ENCODE measurements at places on chromosomes 13 and 19.

- DNase-seq = no peak
Observed at GRCh38 chr13:97273341-97273831, 51.3 kb downstream of the MBNL2 start.

DNA sequence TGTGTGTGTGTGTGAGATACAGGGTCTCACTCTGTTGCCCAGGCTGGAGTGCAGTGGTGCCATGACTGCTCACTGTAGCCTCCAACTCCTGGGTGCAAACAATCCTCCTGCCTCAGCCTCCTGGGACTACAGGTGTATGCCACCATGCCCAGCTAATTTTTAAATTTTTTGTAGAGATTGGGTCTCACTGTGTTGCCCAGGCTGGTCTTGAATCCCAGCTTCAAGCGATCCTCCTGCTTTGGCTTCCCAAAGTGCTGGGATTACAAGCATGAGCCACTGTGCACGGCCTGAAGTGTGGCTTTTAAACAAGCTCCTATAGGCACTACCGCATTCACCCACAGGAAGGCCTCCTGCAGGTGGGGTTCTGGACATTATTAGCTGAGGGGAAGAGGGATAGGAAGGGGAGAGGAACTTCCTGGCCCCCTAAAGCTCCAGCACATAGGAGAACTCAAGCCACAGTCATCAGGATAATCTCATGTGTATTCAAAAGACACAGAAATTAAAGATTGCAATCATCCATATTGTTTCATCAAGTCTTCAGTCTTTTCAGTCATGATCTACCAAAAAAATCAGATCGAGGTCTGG lies 24.8 kb upstream of the SLC46A3 start:
- DNase-seq = no peak

- peak; percentile 51 for DNase-seq
Observed at GRCh38 chr13:108269601-108270328, at the start of gene TNFSF13B. TNFSF13B (plus strand) TSS chr13:108269718; CDS start chr13:108269896, 178 bp downstream.

- DNase-seq = no peak
Observed at GRCh38 chr19:35027851-35028599, 2.2 kb upstream of the SCN1B start.

DNA sequence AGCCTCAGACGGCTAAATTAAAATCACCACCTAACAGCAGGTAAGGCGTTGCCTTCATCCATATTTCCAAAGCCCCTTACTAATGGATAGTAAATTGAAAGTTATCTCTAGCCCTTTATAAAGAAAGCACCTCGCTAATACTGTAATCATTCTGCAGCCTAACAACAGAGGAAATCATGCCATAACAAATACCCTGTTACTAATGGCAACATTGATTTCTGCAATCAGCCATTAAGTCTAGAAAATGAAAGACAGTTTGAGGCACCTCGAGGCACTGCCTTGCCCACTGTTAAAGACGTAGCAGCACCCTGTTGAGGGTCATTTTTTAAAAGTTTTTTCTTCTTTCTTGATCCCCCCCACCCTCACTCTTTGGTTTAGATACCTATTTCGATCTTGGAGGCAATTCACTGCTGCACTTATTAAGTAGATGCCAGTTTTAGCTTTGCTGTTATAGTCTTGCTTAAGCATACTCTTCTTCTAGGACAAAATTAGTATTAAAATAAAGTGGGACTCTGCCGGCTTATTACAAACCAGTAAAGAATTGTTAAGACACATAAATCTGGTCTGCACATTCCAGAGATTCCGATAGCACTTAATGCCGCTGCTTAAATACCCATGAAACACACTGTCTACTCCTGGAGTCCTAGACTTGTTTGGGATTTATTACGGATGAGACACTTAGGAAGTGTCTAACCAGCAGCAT lies 74.8 kb downstream of the ZNF536 start:
- no peak for DNase-seq

- DNase-seq = no peak
Observed at GRCh38 chr13:95262837-95263384, 38.3 kb downstream of the ABCC4 start.

- DNase-seq = no peak
Observed at GRCh38 chr19:39679791-39680168, 24.1 kb downstream of the LGALS16 start.

DNA sequence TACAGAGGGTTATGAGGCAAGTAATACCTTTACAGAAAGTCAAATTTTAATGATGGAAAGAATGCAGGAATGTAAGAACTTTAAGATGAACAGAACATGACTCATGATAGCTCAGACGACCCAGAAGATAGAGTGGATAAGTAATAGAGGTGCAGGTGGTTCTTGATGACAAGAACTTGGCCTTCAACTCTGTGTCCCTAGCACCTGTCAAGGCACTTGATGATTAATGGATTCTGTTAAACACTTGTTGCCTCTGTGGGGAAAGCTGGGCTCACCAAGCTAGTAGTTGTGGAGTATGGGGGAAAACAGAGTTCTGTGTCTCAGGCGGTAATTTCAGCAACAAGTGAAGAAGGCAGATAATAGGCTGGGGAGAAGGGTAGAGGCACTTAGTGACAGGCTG lies 306.2 kb downstream of the ATP8A2 start:
- DNase-seq = no peak

DNA sequence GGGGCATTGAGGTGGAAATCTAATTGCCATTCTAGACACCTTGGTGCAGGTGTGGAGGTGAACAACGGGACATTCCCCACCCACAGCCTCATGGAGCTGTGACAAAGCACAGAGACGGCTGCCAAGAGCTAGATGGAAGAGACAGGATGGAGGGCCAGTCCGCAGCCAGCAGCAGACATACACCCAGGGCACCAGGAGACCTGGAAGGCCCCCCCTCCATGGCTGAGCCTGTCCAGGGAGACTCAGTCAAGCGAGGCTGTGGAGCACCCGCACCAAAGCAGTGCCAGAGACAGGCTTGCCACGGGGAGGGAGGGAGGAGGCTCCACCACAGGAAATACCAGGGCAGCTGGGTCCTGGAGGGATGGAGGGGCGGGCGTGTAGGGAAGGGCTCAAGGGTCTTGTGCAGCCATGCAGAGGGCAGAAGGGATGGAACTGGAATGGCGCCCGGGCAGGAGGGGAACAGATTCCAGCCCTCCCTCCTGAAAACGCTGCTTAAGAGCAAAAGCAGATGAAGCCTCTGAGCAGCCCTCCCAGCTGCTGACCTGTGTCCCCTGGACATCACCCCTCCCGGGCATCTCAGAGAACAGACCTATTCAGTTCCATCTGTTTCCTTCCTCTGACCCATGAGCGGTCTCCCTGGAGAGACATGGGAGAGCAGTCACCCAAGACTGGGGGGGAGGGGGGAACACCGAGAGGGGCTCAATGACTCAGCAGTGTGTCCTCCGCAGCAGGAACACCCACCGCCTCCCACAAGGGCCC lies 14.4 kb downstream of the EPS15L1 start:
- no peak for DNase-seq

- no peak for DNase-seq
Observed at GRCh38 chr13:19795956-19796355, 13.2 kb upstream of the PSPC1 start.

DNA sequence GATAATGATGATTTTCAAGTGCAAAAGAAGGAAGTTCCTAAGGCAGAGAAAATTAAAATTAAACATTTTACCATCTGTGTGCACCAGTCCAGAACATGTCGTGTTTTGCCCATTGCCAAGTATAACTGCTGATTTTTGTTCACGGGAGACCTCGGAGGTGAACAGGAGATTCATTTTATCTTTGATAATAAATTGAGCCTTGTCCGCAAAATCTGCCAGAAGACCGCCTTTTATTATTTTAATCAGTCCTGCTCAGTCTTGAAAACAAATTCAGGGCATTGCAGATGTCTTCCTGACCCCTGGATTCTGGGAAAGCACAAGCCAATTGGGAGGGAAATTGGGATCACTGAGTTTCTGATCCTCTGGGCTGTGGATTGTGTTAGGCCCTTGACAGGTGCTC lies 165.9 kb downstream of the STK24 start:
- no peak for DNase-seq

GRCh38 chr19:17605117-17605516 lies 49.7 kb downstream of the COLGALT1 start:
- no peak for DNase-seq

DNA sequence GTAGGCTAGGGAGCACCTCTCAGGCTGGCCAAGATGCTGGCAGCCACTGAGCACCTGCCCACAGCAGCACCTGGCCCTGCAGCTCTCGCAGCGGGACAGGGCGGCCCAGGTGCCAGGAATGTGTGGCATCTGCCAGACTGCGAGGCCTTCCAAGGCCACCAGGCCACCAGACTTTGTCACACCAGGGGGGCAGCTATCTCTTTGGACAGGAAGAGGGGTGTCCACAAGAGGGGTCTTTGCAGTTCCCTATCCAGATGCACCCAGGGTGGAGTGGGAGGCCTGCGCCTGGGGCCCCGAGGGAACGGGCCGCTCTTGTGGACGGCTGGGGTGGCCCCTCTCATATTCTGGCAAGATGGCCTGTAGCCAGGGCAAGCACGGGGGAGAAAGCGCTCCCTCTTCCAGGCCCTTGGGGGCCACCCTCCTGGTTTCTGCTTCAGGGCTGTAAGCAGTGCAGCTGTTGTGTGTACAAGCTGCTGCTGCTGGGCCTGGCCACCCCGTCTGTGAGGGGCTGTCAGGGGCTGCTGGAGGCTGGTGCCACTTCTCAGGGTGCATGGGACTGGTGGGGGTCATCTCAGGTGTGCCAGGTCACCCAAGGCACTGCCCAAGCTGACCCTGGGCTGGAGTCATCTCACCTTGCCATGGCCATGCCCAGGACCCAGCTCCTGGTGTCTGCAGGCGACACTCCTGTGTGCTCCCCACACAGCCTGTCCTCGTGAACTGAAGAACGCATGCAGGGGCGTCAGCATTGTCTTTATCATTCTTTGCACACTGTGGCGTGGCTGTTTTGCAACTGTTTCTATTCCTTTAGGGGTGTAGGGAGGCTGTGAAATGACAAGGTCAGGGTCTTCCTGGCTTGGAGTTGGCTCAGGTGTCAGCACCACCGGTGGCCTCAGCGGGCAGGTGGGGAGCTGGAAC lies 1.8 kb downstream of the TEX29 start:
- DNase-seq = no peak

GRCh38 chr13:77269141-77269540 lies 57.8 kb downstream of the MYCBP2 start:
- DNase-seq = no peak

Data from hematopoietic multipotent progenitor cell treated with erythropoietin and hydrocortisone succinate and interleukin-3 and kit ligand, for 8 days (in vitro differentiated cells).